ENCODE measurements at places on chromosomes 1 and 21.
A peak's percentile ranks its signal among the peaks of the same experiment; 100 is the strongest.

- DNase-seq, result no peak
Observed at GRCh38 chr1:43719063-43719462, 11.7 kb downstream of the ST3GAL3 start.

DNA sequence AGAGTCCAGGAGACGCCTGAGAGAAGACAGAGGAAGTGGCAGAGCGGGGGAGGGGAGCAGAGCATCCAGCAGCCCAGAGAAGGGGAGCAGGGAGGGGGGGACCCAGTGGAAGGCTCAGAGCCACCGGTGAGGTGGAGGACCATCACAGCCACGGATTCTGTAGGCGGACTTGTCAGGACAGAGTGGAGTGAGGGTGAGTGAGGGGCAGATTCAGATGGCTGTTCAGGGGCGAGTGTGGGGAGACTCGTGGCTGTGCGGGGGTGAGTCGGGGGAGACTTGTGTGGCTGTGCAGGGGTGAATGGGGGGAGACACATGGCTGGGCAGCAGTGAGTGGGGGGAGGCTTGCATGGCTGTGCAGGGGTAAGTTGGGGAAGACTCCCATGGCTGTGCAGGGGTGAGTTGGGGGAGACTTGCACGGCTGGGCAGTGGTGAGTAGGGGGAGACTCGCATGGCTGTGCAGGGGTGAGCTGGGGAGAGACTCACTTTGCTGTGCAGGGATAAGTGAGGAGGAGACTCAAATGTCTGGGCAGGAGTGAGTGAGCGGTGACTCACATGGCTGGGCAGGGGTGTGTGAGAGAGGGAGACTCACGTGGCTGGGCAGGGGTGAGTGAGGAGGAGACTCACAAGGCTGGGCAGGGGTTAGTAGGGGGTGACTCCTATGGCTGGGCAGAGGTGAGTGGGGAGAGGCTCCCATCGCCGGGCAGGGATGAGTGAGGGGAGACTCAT is 56.8 kb upstream of the ABCG1 start:
- no peak for DNase-seq

DNA sequence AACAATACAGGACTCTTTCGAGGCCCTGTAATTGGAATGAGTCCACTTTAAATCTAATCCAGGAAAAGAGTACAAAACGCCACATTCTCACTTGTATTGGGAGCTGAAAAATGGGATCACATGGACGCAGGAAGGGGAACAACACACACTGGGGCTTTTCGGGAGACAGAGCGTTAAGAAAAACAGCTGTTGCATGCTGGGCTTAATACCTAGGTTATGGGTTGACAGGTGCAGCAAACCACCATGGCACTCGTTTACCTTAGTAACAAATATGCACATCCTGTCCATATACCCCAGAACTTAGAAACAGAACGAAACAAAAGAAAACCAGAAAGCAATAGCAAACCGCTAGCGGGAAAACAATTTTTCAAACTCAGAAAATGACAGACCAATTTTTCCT is 1532.7 kb upstream of the TPTE start:
- DNase-seq, result no peak

DNA sequence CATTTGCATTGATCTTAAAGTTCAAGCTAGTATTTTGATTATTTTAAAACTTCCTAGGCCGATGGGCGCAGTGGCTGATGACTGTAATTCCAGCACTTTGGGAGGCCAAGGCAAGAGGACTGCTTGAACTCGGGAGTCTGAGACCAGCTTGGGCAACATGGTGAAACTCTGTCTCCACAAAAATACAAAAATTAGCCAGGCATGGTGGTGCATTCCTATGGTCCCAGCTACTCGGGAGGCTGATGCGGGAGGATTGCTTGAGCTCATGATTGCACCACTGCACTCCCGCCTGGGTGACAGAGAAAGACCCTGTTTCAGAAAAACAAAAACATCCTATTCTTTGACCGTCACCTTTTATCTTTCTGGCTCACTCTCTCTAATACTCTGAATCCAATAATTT is 30.0 kb downstream of the MFSD2A start:
- no peak for DNase-seq

GRCh38 chr1:86062453-86062852 is 94.1 kb downstream of the COL24A1 start:
- DNase-seq, result no peak

GRCh38 chr1:246367041-246367440 is 140.0 kb downstream of the SMYD3 start:
- DNase-seq, result peak; percentile 52

- DNase-seq, result no peak
Observed at GRCh38 chr1:3333903-3334302, 120.6 kb upstream of the ARHGEF16 start.

DNA sequence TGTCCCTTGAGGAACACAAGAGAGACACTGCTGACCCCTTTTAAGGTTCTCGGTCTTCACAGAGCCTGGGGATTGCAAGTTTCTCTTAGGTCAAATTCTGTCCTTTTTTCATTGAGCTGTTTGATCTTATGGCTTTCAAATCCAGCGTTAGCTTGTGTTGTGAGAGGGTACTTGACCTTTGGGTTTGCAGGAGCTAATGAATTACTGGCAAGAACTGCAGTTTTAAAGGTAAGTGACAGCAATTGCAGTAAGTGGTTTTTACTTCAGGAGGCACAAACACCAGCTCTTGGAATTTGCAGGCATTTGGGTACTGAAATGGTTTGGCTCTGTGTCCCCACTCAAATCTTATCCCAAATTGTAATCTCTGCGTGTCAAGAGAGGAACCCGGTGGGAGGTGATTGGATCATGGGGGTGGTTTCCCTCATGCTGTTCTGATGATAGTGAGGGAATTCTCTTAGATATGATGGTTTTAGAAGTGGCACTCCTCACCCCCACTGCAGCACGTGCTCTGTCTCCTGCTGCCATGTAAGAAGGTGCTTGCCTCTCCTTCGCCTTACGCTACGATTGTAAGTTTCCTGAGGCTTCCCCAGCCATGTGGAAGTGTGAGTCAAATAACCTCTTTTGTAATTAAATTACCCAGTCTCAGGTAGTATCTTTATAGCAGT is 134.5 kb upstream of the LYPLAL1 start:
- DNase-seq, result no peak

DNA sequence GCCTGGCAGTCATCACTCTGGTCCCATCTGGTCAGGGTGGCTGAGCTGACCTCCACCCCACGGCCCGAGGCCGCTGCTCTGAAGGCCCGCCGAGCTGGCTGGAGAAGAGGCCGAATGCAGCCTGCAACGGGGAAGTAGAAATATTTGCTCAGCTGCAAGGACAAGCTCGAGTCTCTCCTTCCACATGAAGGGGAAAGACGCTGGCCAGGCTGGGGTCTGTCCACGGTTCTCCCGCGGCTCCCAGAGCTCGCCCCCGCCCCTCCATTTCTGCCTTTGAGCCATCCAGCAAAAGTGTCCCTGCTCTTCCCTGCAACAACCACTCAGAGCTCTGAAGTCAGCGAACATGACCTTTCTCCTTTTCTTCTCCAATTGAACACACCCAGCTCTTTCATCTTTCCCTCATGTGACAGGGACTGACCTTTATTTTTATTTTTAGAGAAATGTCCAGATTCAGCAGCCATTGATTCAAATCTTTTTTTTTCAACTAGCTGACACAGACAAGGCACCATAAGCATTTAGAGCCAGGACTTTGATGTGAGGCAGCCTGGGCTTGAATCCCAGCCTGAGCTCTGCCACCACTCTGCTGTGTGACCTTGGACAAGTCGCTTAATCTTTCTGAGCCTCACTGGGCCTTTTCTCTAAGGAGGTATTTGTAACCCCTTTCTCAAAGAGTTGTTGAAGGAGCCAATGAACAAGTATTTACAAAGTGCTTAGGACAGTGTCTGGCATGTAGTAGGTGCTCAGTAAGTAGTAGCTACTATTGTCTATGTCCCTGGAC is 149.3 kb upstream of the WNT4 start:
- no peak for DNase-seq

DNA sequence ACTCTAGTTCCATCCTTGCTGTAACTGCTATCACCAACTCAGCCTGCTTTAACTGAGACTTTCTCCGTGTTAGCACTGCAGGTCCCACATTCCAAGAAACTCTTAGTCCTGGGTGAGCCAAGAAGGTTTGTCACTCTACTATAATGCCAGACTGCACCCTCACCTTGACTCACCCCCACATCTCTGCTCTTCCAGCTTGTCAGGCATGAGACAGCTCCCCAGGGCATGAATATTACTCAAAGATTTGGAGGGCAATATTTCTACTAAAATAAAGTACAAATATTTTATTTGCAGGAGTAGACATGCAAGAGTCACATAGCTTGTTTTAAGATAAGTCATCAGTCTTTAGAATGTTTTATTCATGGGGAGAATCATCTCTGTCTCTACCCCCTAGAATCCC is 110.2 kb downstream of the MATN1 start:
- no peak for DNase-seq

DNA sequence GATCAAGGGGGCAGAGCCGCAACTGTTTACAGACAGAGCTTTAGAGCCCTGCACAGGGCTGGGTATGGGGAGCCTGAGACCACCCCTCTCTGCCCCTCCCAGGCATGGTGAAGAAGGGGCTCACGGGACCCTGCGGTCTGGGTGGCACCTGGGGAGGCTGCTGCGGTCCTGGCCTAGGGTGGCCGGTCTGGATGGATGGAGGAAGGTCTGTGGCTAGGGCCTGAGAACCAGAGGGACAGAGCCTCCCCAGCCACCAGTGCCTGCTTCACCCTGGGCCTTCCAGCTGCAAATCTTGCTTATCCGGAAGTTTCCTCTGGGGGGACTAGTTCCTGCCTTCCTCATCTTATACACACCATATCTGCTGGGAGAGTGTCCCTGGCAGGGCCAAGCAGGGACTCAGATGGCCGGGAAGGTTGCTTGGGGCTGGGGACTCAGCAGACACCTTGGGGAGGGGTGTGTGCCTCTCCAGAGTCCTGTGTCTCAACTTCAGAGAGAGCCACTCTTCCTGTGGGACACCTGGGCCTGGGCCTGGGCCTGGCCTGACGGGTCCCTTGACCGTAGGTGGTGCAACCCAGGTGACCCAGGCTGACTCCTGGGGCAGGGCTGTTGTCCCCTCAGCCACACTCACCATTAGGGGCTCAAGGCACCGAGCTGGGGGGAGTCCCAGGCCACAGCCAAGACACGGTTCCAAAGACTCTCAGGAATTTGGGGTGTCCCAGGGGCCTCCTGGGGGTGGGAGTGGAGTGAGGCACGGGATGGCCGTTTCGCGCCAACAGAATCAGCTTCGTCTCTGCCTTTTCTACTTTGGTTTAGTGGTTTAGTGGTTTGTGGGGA is 52.0 kb upstream of the ACTRT2 start:
- DNase-seq, result no peak

All from inflammatory macrophage treated with lipopolysaccharide for 1 hour (primary cell).